ENCODE measurements at places on chromosomes 7 and 10.

DNA sequence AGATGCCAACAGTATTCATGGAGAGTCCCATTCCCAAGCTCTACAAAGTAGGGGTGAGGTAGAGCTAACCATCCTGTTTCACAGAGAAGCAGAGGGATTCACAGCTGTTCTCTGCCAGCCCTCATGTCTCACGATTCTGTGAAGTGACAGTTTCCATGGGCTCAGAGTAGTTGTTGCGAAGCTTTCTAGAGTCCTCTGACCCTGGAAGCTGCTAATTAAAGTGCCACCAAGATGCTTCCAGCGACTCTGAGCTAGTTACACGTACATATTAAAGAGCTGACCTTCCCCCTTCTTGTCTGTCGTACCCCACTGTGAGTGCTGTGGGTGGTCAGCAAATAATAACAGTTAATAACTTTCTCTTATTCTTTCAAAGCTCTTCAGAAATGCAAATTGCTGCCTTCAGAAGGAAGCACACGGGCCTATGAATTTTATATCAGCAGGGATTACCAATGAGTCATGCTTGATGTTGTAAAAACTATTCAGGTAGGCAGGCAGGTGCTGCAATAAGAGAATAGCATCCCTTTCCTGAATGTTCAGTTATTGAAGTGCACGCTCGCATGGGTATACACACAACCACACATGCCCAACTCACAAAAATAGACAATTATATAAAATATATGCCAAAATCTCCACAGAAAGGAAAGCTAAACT lies 34.1 kb downstream of the DNAJB9 start:
- DNase-seq: no peak

GRCh38 chr10:100825325-100825875 lies 80.0 kb downstream of the PAX2 start:
- DNase-seq: no peak

DNA sequence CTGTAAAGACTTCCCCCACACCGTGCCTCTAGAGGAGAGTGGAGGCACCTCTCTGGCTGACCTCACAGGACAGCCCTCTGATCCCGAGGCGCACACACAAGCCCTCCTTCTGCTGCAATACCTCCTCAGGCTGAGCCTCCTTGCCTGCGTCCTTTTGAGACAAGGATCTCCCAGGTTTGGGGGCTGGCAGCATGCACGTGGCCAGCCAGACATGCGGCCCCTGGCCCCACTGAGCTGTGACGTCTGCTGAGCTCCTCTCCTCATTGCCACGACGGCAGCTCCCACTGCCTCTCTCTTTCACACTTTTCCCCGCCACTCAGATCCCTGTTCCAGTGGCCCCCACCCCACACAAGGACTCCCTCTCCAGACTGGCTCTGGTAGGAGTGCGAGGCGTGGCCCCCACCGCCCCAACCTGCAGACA lies 12.2 kb upstream of the DNAAF5 start:
- no peak for DNase-seq

- DNase-seq: no peak
Measured at GRCh38 chr7:25496476-25497368, 268.4 kb upstream of the NPVF start.

Measured in stimulated activated CD8-positive, alpha-beta memory T cell treated with anti-CD3 and anti-CD28 coated beads, Interleukin-2, amount 100 ng/mL, for 1 hour (primary cell).